ENCODE measurements at places on chromosomes 6 and 20.
A peak's percentile ranks its signal among the peaks of the same experiment; 100 is the strongest.

DNA sequence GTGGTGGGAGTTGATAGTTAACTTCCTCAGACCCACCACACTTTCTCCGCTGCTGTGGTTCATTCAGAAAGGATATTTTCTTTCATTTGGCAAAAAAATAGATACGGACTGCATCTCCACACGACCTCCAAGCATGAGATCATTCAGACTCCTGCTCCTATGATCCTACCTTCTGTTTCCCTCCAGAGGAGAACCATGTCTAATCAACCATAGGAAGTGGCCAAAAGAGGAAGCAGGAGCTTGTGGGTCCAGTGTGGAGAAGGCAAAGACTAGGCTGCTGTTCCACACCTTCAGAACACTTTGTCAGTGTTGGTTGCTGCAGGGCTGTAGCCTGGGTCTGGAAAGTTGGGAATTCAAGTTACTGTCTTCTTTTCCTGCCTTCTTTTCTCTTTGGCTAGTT is 10.6 kb upstream of the KIF13A start:
- no peak overlapping the region for H3K4me3 ChIP-seq
- no peaks in the 10 kb centered on the region for H3K4me1 ChIP-seq
- no peak overlapping the region for H3K27ac ChIP-seq
- no peak for DNase-seq
- no peaks in the 10 kb centered on the region for H3K36me3 ChIP-seq

- H3K4me1 ChIP-seq = peaks cover 4% of the 10 kb centered on the region
- no peaks in the 10 kb centered on the region for H3K36me3 ChIP-seq
- H3K27me3 ChIP-seq = peaks cover 9% of the 10 kb centered on the region
- no peak overlapping the region for H3K27ac ChIP-seq
- no peak for DNase-seq
- H3K4me3 ChIP-seq = no peak overlapping the region
Measured at GRCh38 chr6:33750244-33750991, 3.7 kb upstream of the IP6K3 start.

DNA sequence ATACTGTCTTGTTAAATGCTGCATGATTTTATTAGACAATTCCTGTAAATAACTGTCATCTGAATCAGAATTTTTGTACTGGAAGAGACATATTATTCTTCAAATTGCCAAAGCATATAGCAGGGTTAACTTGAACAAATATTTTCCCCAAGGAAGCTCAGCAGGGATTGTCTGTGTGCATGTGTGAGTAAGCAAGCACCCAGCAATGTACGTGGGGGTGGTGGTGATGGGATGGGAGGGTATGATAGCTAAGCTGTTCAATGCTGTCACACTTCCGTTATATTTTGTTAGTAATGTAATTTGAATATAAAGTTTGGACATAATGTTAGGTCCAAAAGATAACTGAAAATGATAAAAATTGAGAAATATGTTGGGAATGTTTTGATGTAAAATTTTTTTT is 118.1 kb downstream of the MYB start:
- H3K4me1 ChIP-seq = no peaks in the 10 kb centered on the region
- no peak overlapping the region for H3K4me3 ChIP-seq
- no peak overlapping the region for H3K27ac ChIP-seq
- no peaks in the 10 kb centered on the region for H3K27me3 ChIP-seq
- no peak for DNase-seq

DNA sequence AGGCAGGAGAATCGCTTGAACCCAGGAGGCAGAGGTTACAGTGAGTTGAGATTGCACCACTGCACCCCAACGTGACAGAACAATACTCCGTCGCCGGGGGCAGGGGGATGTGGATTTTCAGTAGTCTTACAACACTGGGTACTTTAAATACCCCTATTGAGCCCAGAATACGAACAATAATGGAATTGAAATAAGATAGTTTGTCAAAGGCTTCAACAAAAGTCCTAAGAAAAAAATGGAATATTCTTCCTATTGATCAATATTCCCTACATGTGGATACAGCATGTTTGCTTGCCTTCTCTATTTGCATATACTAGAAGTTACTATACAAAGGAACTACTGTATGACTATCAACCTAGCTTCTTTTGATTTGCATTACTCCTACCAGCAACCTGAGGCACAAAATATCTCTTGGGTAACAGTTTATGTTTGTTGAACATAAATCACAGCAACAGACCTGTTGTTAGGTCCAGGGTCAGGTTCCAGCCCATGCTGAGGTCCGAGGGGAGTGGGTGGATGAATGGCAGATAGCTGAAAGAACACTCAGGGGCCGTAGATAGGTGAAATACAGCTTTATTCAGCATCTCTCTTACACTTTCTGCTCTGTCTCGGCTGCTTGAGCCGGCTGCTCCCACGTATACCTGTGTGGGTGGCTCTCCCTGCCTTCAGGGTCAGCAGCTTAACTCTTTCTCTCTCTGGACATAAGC is 23.8 kb downstream of the MAN1A1 start:
- no peak overlapping the region for H3K27ac ChIP-seq
- no peaks in the 10 kb centered on the region for H3K27me3 ChIP-seq
- H3K4me3 ChIP-seq = no peak overlapping the region

- peaks cover 7% of the 10 kb centered on the region for H3K36me3 ChIP-seq
- DNase-seq = no peak
- H3K27me3 ChIP-seq = no peaks in the 10 kb centered on the region
- no peak overlapping the region for H3K27ac ChIP-seq
- no peaks in the 10 kb centered on the region for H3K4me1 ChIP-seq
Measured at GRCh38 chr6:1809291-1809988, 199.7 kb downstream of the FOXC1 start.

DNA sequence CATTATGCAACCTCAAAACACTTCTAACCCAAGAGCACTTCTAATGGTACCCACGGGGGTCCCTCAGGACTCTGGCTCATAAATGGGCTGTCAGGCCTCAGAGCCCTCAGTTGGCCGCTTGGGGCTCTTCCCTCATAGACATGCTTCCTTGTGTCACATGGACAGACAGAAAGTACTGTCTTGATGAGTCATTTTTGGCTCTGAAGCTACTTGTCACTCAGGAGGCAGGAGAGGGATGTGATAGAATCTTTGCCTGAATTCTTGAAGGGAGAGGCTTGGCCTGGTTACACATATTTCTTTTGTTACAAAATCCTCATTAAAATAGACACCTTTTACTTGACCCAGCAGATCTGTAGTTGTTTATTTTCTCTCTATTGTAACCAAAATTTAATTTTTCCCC is 15.1 kb upstream of the EDN1 start:
- peaks cover 9% of the 10 kb centered on the region for H3K36me3 ChIP-seq
- peaks cover 5% of the 10 kb centered on the region for H3K4me1 ChIP-seq
- DNase-seq = no peak
- no peak overlapping the region for H3K27ac ChIP-seq

DNA sequence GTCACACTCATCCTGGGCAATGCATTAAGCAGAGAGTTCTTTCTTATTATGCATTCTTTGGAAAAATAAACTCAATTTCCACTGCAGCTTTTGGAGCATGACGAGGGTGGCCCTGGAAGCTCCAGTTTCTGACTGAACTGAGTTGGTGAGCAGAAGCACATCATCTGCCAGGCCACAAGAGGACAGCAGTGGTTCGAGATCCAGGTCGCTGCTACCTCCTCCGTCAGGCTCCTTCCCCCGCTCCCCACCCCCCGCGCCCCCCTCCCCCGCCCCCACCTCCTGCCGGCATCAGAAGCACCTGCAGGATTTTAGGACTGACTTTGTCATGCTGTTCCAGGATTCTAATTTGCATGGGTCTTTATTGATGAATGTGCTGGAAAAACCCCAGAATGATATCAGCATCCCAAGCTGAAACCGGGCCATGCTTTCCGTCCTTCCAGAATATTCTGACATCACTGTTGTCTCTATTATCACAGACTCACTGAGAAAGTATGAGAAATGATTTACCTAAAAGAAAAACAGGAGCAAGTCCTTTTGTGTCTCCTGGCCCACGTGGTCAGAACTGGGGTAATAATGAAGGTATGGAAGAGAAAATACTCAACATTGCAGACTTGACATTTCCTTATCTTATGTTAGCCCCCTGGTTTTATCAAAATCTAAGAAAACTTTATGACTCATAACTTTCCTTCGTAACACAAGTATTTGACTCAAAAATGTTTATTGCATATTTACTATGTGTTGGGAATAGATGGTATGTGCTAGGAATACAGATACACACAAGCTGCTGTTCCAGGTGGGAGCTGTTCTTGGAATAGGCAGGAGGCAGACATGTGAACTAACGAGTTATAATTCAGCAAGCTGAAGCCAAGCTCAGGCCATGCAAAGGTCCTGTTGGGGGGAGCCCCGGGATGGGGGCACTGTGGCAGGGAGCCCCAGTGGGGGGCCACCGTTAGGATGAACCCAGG is 220.2 kb upstream of the EXOC2 start:
- H3K27ac ChIP-seq = no peak overlapping the region
- H3K4me3 ChIP-seq = no peak overlapping the region
- peaks cover 8% of the 10 kb centered on the region for H3K27me3 ChIP-seq
- H3K4me1 ChIP-seq = no peaks in the 10 kb centered on the region

GRCh38 chr20:14915356-14915755 is 577.9 kb upstream of the FLRT3 start:
- DNase-seq = no peak
- no peaks in the 10 kb centered on the region for H3K4me1 ChIP-seq
- H3K27ac ChIP-seq = no peak overlapping the region
- H3K27me3 ChIP-seq = peaks cover 3% of the 10 kb centered on the region
- H3K4me3 ChIP-seq = no peak overlapping the region
- no peaks in the 10 kb centered on the region for H3K36me3 ChIP-seq

GRCh38 chr6:136153707-136154375 is 96.3 kb downstream of the MTFR2 start:
- no peak for DNase-seq
- H3K4me1 ChIP-seq = no peaks in the 10 kb centered on the region
- H3K27ac ChIP-seq = no peak overlapping the region
- peaks cover 8% of the 10 kb centered on the region for H3K36me3 ChIP-seq
- no peaks in the 10 kb centered on the region for H3K27me3 ChIP-seq
- H3K4me3 ChIP-seq = no peak overlapping the region

- H3K36me3 ChIP-seq = no peaks in the 10 kb centered on the region
- H3K27me3 ChIP-seq = no peaks in the 10 kb centered on the region
- DNase-seq = no peak
- H3K4me3 ChIP-seq = no peak overlapping the region
- no peak overlapping the region for H3K27ac ChIP-seq
Measured at GRCh38 chr6:76861403-76861802, 601.9 kb downstream of the HTR1B start.

- peak overlapping the region; percentile 99 for H3K27ac ChIP-seq
- peaks cover 11% of the 10 kb centered on the region for H3K4me1 ChIP-seq
- no peak for DNase-seq
- H3K4me3 ChIP-seq = peak overlapping the region; percentile 83
- peaks cover 26% of the 10 kb centered on the region for H3K36me3 ChIP-seq
Measured at GRCh38 chr20:43459022-43459942, 1.6 kb downstream of the SRSF6 start.

DNA sequence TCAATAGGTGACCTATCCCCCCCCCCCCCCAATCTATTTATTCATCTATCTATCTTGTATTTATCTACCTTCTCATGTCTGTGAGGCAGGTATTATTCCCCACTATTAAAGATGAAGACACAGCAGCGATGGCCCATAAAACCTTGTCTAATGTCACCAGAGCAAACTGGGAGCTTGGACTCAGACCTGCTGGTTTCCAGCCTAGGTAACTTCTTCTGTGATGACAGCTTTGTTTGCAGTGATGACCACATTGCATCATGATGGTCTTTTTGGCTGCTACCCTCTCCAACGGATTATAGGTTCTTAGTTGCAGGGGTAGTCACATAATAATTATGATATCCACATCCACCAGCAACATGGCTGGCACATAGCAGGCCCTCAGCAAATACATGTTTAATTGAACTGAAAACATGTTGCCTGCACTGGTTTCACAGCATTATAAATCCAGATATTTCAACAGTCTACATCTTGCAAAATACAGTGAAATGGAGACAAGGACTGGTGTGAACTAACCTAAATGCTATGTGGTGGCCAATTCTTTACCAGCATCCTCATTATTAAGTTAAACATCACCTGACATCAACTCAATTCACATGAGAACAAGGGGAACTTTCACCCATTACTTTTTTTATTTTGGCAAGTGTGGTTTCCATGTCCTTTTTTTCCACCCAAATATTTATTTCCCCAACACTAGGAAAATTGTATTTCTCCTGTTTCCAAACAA is 712.5 kb upstream of the NRSN1 start:
- no peaks in the 10 kb centered on the region for H3K4me1 ChIP-seq
- no peaks in the 10 kb centered on the region for H3K36me3 ChIP-seq
- DNase-seq = no peak
- no peak overlapping the region for H3K4me3 ChIP-seq
- H3K27ac ChIP-seq = no peak overlapping the region
